Hematopoietic multipotent progenitor cell treated with erythropoietin and hydrocortisone succinate and interleukin-3 and kit ligand, for 15 days (in vitro differentiated cells): ENCODE measurements at places on chromosomes 4 and X.

- no peak for DNase-seq
Observed at GRCh38 chr4:14445882-14446281, 556.4 kb upstream of the CPEB2 start.

- no peak for DNase-seq
Observed at GRCh38 chr4:166822386-166822785, 411.9 kb downstream of the SPOCK3 start.

- DNase-seq, result no peak
Observed at GRCh38 chr4:7135389-7135746, 57.0 kb upstream of the SORCS2 start.

DNA sequence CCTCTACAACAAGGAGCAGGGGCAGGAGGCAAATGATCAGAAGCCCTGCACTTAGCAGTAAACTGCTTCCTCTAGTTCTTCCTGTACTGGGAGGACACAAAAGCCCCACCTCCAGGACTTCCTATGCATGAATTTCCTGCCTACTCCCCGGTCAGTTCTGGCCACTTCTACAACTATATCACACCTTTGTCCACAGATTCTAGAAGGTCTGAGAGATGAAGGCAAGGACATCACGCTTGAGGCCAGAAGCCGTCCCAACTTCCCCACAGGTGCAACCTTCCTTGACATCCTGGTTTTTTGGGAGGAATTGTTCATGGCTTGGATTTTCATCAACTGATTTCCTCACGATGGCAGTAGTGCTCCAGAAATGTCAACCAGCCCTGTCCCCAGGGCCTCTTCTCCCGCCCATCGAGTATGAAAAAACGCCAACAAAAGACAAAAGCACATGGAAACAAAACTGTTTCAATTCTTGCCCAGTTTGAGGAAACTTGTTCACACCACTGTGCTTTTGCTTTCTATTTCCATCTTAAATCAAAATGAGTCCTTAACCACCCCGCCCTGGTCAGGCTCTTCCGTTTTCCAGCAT, 206.5 kb upstream of the STK26 start:
- no peak for DNase-seq

GRCh38 chr4:84151574-84151973, 347.5 kb downstream of the NKX6-1 start:
- DNase-seq, result no peak

GRCh38 chrX:19448077-19448476, 67.2 kb downstream of the MAP3K15 start:
- DNase-seq, result no peak

DNA sequence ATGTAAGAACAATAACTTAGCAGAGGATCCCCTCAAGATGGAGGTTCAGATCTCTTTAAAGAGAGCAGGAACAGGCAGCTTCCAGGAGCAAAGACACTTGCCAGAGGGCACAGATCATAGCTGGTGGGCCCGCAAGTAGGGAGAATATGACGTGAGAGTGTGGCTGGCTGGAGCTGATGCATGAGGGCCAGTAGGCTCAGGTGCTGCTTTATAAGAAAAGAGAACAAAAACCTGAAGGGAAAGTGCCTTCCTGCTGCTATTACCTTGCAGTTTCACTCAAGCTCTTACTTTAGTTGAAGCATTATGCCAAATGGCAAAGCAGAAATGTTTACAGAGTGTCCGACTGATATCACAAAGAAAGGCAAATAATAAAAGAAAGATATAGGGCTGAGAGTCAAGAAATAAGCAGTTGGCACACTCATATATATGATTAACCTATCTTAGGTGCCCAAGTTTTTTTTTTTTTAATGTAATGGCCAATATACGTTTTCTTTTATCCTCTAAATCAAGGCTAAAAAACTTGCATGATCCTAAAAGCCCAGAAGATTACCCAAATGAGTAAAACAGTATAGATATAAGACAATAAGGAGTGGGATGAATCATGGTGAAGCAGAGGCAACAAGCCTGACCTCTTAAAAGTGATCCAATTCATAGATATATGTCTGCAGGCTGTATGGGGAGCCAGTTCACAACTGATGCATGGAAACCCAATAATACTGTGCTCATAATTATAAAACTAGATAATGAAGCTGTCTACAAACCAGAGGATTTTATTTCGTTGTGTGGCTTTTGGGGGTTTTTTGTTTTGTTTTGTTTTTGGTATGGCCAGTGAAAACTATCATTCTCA, 12.6 kb downstream of the NR0B1 start:
- no peak for DNase-seq

- no peak for DNase-seq
Observed at GRCh38 chr4:158871335-158871724, 102.5 kb downstream of the FNIP2 start.

- no peak for DNase-seq
Observed at GRCh38 chr4:120991885-120992284, 69.4 kb upstream of the PRDM5 start.

- DNase-seq, result no peak
Observed at GRCh38 chr4:44725166-44725565, 1.2 kb downstream of the GNPDA2 start.

- DNase-seq, result no peak
Observed at GRCh38 chrX:108121291-108121690, 29.7 kb downstream of the ATG4A start.

GRCh38 chrX:118272242-118272641, 73.7 kb upstream of the WDR44 start:
- DNase-seq, result no peak

- no peak for DNase-seq
Observed at GRCh38 chrX:122816288-122816687, 367.8 kb upstream of the GRIA3 start.

DNA sequence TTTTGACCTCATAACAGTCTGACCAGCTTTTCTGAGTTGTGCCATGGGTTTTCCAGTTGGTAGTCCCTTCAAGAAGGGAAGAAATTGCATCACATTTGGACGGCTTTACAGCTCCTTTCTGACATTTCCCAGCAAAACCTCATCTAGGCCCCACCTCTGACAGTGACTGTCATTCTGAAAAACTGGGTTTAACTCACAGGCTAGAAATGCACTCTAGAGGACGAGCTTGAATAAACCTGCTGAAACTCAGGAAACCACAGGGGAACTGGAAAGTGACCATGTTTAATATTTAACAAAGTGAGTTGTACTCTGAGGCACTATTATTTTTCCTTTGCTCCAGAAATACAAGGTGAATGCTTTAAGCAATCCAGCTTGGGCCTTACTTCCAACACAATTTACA, 434.3 kb upstream of the RASGEF1B start:
- DNase-seq, result no peak

- DNase-seq, result no peak
Observed at GRCh38 chr4:113125418-113125817, 76.0 kb downstream of the ANK2 start.

DNA sequence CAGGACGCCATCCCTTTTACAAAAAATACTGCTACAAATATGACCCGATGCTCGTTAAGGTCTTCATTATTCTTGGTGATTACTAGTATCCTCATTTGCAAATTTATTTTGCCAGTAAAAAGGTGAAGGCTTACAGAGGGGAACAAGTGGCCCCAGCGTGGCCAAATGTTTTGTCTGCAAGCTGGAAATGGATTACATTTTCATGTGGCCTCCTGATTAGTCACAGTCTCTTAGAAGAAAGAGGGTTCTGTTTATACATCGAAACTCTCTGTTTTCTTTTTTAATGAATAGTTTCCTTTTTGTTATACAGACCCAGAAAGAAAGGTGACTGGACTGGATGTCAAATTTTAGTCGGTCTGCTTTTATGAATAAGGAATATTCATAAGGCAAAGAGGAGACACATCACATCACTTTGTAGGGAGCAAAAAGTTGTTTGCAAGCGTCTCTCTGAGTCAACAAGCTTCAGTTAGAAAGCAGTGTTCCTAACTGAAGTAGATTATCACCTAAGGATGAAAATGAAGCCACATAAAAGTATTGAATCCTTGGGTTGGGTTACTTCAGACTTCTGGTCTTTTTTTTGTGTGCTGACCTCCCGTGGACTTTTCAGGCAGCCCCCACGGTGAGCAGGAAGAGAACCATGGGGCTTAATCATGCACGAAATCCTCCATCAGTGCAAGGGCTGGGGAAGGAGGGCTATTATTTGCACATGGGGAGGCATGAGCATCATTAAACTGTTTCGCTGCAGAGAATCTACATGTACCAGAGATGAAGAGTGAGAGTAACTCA, 125.6 kb downstream of the ARSF start:
- DNase-seq, result no peak

GRCh38 chrX:68511255-68511654, 12.4 kb downstream of the YIPF6 start:
- DNase-seq, result peak; percentile 61

DNA sequence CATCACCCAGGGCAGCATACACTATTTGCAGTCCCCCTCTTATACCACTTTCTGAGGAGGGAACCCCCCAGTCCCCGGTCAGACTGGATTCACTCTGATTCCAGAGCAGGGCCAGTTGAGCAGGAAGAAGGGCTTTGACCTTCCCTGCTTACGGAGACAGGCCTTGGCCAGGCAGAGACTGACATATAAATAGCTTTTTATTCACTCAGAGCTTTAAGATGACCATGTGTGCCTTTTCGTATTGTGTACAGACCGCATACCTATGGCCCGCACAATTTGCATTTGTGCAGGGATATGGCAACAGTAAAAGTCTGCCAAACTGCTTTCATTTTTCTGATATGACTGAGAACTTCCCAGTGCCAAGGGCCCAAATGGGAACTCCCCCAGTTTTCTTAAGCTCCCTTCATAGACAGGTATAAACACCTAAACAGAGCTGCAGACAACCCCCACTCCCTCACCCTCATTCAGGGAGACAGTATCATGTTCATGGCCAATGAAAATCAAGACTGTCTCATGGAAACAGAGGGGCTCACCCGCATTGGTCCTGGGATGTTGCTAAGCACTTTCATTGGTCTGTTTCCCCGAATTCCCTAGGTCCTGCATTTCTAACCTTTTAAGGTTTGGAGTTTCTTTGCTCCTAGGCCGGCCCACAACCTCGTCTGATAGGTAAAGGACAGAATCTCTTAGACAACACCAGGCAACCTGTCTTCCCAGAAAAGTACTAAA, 86.0 kb downstream of the RTL5 start:
- no peak for DNase-seq

GRCh38 chr4:41753942-41754341, 5.4 kb upstream of the PHOX2B start:
- no peak for DNase-seq

- DNase-seq, result no peak
Observed at GRCh38 chr4:173436149-173436579, 37.2 kb upstream of the SCRG1 start.

GRCh38 chr4:85639946-85640345, 165.0 kb downstream of the ARHGAP24 start:
- DNase-seq, result no peak

DNA sequence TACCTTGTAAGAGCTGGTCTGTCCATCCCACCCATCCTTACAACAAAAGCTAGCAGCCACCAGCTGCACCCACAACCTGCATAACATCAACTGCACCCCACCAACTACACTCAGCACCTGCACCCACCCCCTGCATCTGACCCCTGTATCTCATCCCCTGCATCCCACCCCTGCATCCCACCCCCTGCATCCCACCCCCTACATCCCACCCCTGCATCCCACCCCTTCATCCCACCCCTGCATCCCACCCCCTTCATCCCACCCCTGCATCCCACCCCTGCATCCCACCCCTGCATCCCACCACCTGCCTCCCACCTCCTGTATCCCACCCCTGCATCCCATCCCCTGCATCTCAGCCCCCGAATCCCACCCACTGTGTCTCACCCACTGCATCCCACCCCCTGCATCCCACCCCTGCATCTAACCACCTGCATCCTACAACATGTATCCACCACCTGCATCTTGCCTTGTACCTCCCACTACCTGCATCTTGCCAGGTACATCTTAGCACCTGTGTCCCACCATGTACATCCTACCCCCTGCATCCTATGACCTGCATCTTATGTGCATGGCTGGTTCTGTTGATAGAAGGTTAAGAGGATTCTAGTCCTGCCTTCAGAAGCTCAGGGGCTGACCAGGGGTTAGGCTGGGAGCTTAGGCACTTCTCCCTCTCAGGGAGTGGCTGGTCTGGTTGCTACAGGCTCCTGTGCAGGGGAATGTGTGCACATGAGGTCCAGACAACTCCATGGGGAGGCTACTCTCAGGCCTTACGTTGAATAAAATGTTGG, 9.4 kb downstream of the TMEM271 start:
- no peak for DNase-seq

- no peak for DNase-seq
Observed at GRCh38 chr4:108546728-108547127, 73.6 kb upstream of the RPL34 start.
